ENCODE measurements at places on chromosomes 11 and 22.

DNA sequence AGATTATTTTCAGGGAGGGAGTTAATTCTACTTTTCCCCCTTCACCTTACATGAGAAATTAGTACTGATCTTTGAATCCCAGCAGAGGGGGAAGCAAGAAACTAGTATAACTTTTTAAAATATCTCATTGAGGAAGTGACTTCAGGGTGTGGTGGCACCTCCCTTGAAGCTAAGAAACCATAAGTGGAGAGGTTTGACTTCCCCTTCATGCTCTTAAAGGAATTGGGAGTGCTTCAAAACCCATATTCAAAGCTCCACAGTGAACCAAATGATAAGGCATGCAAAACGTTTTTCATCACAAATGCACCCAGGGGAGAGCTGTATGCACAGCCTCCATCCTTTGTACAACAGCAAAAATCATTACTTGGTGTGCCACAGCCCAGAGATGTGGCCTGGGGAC, 540 bp downstream of the MS4A14 start:
- DNase-seq = no peak

- DNase-seq = no peak
These were observed 35.3 kb upstream of the FCHSD2 start for GRCh38 chr11:73177380-73177777.

DNA sequence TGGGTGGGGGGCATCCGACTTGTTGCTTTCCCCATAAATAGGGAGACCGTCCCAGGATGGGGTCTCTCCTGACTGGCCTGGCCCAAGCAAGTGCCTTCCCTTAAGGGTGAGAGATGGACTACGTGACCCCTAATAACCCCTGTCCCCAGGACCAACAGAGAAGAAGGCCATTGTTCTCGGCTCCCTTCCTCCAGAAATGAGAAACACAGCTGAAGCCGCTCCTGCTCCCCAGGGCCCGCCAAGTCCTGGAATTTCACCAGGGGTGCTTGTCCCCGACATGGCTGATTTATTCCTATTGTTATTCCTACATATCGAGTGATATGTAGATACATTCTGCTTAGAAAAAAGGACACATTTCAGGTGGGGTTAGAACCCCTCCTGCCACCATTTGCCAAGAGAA, 100.8 kb downstream of the TP53I11 start:
- no peak for DNase-seq

- DNase-seq = no peak
These were observed 4.6 kb upstream of the IL17REL start for GRCh38 chr22:50016988-50017700.

GRCh38 chr22:35418088-35418487, 18.1 kb downstream of the MCM5 start:
- no peak for DNase-seq

DNA sequence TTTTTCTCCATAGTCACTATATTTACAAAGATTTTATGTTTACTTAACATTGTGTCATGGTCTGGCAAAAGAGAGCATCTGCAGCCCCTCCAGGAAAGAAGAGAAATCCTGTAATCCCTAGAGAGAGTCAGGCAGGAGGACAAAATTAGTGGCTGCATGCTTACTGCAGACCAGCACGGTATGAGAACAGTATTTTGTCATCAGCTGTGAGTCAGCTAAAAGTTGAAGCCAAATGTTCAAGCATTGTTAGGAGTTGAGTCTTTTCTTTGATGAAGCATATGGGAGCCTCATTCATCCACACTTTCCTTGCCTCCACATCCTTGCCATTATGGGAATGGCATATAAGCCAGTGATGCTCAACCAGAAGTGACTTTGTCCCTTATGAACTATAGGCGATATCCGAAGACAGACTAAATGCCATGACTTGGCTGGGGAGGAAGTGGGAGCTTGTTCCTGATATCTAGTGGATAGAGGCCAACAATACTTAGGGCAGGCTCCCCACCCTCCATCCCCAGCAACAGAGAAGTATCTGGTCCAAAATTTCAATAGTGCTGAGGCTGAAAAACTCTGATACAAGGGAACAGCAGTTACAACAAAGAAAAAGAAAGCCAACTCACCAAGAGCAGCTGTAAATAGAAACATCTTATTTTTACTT, 112.0 kb upstream of the OR5AK2 start:
- no peak for DNase-seq
